Naive thymus-derived CD4-positive, alpha-beta T cell (primary cell): ENCODE measurements at places on chromosomes 6 and 20. TPM values are rescaled to one million over a fixed set of nuclear protein-coding genes. Genes with fewer than 3 reads are reported as not detected.

GRCh38 chr6:34909320-34909883 is 20.3 kb downstream of the ANKS1A start:
- DNase-seq: no peak
- H3K36me3 ChIP-seq: no peaks in the 10 kb centered on the region

GRCh38 chr6:89610149-89610642 is 28.4 kb downstream of the LYRM2 start:
- no peaks in the 10 kb centered on the region for H3K36me3 ChIP-seq
- H3K27me3 ChIP-seq: no peaks in the 10 kb centered on the region
- DNase-seq: peak; percentile 73
- H3K27ac ChIP-seq: no peak overlapping the region

KCNK5 gene
- total RNA-seq: not detected

GRCh38 chr20:24978513-24978912 is 14.0 kb downstream of the APMAP start:
- peaks cover 34% of the 10 kb centered on the region for H3K4me1 ChIP-seq
- no peak overlapping the region for H3K4me3 ChIP-seq
- peaks cover 10% of the 10 kb centered on the region for H3K36me3 ChIP-seq
- no peaks in the 10 kb centered on the region for H3K27me3 ChIP-seq

SYCP2L gene
- total RNA-seq: not detected

ZSCAN9 gene
- total RNA-seq: 0.59 TPM

LST1 gene
- 234 TPM for total RNA-seq

DNA sequence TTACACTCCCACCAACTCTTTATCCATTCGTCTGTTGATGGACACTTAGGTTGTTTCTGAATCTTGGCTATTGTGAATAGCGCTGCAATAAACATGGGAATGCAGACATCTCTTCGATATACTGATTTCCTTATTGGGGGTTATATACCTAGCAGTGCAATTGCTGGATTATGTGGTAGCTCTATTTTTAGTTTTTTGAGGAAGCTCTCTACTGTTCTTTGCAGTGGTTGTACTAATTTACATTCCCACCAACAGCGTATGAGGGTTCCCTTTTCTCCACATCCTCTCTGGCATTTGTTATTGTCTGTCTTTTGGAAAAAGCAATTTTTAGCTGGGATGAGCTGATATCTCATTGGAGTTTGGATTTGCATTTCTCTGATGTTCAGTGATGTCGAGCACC is 4.6 kb upstream of the PFDN4 start:
- DNase-seq: no peak
- H3K4me3 ChIP-seq: no peak overlapping the region
- H3K27ac ChIP-seq: no peak overlapping the region
- H3K4me1 ChIP-seq: no peaks in the 10 kb centered on the region
- H3K27me3 ChIP-seq: no peaks in the 10 kb centered on the region

DNA sequence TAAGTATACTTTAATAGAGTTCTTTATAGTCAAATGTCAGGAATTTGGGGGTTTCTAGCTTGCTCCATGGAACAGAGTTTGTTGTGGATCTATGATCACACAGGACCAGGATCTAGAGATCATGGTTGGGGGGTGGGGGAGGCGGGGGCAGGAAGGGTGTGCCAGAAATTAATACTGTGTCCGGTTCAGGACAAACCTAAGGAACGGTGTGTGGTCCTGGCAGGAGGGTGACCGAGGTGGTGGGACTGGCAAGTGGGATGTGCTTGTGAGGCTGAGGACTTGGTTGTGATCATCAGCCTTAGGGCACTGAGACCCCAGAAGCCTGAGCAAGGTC is 27.9 kb downstream of the GSTA3 start:
- no peak overlapping the region for H3K27ac ChIP-seq
- H3K4me3 ChIP-seq: peak overlapping the region; percentile 57
- H3K27me3 ChIP-seq: no peaks in the 10 kb centered on the region
- DNase-seq: no peak
- no peaks in the 10 kb centered on the region for H3K36me3 ChIP-seq

DLK2 gene
- total RNA-seq: 1.6 TPM

DNA sequence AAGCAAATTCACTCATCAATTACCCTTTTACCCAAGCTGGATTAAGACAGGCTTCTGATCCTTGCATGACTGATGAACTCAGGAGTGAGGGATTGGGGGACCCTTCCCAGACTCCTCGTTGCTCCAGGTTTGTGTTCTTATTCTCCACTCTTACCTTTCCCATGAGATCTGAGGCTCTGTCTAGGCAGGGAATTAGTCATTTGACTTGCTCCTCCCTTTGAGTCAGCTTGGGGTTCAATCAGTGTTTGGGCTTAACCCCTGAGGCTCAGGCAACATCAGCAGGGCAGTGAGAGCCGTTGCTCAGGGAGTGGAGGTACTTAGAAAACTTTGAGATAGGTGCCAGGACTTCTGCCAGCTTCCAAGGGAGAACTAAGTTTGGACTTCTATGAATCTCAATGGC is 20.7 kb upstream of the TOX2 start:
- no peak for DNase-seq
- H3K27ac ChIP-seq: no peak overlapping the region
- H3K27me3 ChIP-seq: no peaks in the 10 kb centered on the region
- no peaks in the 10 kb centered on the region for H3K4me1 ChIP-seq

DNA sequence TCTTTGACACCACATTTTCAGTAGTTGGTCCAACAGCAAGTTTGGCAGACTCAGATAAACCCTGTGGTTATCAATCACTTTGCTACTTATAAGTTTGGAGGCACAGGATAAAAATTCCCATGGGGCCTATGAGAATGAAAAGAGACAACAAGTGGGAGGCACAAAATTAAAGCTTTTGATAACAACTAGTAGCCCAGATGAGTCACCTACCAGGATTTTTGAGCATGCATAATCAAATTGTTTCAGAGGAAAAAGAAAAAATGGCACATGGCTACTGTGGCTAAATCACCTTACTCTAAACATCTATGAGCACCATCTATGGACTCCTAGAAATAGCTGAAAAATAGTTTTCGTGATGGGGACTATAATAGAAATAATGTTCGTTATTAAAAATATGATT is 40.8 kb upstream of the BMP5 start:
- no peaks in the 10 kb centered on the region for H3K4me1 ChIP-seq
- H3K36me3 ChIP-seq: no peaks in the 10 kb centered on the region
- H3K27me3 ChIP-seq: no peaks in the 10 kb centered on the region
- DNase-seq: no peak
- H3K4me3 ChIP-seq: no peak overlapping the region

- H3K27ac ChIP-seq: no peak overlapping the region
- H3K4me3 ChIP-seq: no peak overlapping the region
- H3K36me3 ChIP-seq: no peaks in the 10 kb centered on the region
- H3K4me1 ChIP-seq: no peaks in the 10 kb centered on the region
- no peaks in the 10 kb centered on the region for H3K27me3 ChIP-seq
- DNase-seq: no peak
Observed at GRCh38 chr20:11792568-11792953, 125.1 kb upstream of the BTBD3 start.

DNA sequence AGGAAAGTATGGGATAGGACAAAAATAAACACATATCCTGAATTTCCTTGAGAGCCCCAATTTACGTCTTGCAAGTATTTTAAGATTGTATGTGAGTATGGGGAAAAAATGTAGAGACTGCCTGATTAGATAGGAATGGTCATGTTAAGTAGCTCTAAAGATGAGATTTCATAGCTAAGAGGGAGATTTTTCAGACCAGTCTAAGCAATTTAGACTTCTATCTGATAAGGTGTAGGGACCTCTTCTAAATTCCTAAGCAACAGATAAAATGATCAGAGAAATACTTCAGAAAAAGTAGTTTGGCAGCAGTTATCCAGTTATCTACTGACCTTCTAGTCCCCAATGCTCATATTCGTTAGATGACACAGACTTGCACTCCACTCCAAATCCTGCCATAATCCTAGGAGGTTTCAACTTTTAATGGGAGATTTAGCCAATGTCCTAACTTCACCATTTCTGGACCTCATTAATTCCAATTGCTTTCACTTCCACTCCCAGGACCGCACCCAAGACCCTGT is 90.0 kb downstream of the FILIP1 start:
- DNase-seq: no peak
- H3K27ac ChIP-seq: no peak overlapping the region
- H3K36me3 ChIP-seq: no peaks in the 10 kb centered on the region
- H3K4me3 ChIP-seq: no peak overlapping the region

GRCh38 chr6:18028332-18028731 is 40.9 kb upstream of the KIF13A start:
- H3K27me3 ChIP-seq: no peaks in the 10 kb centered on the region
- DNase-seq: no peak
- H3K27ac ChIP-seq: no peak overlapping the region
- H3K4me3 ChIP-seq: no peak overlapping the region

- H3K4me3 ChIP-seq: no peak overlapping the region
- H3K4me1 ChIP-seq: no peaks in the 10 kb centered on the region
- no peaks in the 10 kb centered on the region for H3K27me3 ChIP-seq
- H3K27ac ChIP-seq: no peak overlapping the region
- no peak for DNase-seq
Observed at GRCh38 chr6:129609635-129610034, 100.3 kb downstream of the ARHGAP18 start.

- H3K36me3 ChIP-seq: peaks cover 63% of the 10 kb centered on the region
- no peaks in the 10 kb centered on the region for H3K4me1 ChIP-seq
- no peaks in the 10 kb centered on the region for H3K27me3 ChIP-seq
- H3K27ac ChIP-seq: no peak overlapping the region
- no peak overlapping the region for H3K4me3 ChIP-seq
- DNase-seq: no peak
Observed at GRCh38 chr20:35117196-35117595, 24.6 kb upstream of the TRPC4AP start.

THBD gene
- not detected in 2 replicates for total RNA-seq
